Hematopoietic multipotent progenitor cell treated with erythropoietin and hydrocortisone succinate and interleukin-3 and kit ligand, for 8 days (in vitro differentiated cells): ENCODE measurements at places on chromosomes 3 and 15.
A peak's percentile ranks its signal among the peaks of the same experiment; 100 is the strongest.

DNA sequence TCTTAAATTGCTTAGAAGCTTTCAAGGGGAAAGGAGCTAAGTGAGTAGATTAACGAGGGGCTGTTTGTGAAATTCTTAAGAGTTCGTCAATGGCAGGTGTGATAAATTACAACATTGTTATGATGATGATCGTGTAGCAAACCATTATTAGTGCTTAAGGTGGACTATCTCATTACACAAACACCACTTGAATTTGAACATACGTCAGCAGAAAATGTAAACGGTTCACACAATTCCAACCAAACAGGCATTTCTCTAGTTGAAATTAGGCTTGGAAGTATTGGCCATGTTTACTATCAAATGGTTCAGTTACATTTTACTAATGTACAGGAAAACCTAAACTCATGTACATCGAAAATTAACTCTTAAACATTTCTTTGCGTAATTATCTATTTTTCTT lies 102.8 kb downstream of the PYDC2 start:
- no peak for DNase-seq

GRCh38 chr3:125039131-125040100 lies 16.4 kb downstream of the HEG1 start:
- DNase-seq = no peak

- no peak for DNase-seq
These were observed 98.2 kb downstream of the DMXL2 start for GRCh38 chr15:51524376-51524775.

DNA sequence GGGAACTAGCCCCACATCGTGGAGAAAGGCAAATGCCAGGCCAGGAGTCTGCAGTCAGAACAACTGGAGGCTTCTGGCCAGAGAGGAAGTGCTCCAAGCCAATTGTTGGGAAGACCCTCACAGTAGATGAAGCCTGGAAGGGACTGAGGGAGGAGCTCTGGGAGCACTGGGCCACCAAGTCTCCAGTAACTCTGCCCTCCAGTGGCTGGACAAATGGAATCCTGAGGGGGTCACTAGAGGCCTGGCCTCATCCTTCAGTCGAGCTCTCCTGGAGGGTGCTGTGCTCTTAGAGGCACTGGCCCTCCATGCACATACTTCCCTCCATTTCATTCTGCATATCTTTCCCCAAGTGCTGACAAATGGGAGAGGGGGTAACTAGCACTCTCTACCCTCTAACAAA lies 103.0 kb downstream of the MYLK start:
- no peak for DNase-seq

DNA sequence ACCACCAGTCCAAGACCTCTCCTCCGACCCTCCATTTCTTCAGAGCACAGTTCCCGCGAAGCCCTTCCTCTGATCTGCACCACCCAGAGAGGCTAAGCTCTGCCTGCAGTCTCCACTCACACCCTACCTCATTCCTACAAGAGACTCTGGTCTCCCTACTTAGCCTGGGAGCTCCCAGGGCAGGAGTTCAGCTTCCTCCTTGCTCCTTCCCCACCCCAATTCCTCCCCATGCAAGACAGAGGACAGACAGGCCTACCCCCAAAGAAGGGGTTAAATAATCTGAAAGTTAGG lies 12.6 kb upstream of the VIPR1 start:
- no peak for DNase-seq

DNA sequence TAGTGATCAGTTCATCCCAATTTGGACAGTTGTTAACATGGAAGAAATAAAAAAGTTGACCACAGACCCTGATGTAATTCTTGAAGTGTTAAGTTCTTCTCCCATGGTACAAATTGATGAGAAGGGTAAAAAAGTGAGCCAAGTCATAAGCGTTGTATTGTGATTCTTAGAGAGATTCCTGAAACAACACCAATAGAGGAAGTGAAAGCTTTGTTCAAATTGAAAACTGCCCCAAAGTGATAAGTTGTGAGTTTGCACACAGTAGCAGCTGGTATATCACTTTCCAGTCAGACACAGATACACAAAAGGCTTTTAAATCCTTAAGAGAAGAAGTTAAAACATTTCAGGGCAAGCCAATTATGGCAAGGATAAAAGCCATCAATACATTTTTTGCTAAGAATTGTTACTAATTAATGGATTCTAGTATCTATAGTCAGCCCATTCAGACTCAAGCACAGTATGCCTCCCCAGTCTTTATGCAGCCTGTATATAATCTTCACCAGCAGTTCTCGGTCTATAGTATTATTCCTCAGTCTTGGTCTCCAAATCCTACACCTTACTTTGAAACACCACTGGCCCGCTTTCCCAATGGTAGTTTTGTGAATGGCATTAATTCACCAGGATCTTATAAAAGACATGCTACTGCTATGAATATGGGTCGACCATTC lies 38.2 kb downstream of the CDIN1 start:
- DNase-seq = no peak

- DNase-seq = peak; percentile 27
These were observed 22.7 kb upstream of the IREB2 start for GRCh38 chr15:78415284-78415683.

DNA sequence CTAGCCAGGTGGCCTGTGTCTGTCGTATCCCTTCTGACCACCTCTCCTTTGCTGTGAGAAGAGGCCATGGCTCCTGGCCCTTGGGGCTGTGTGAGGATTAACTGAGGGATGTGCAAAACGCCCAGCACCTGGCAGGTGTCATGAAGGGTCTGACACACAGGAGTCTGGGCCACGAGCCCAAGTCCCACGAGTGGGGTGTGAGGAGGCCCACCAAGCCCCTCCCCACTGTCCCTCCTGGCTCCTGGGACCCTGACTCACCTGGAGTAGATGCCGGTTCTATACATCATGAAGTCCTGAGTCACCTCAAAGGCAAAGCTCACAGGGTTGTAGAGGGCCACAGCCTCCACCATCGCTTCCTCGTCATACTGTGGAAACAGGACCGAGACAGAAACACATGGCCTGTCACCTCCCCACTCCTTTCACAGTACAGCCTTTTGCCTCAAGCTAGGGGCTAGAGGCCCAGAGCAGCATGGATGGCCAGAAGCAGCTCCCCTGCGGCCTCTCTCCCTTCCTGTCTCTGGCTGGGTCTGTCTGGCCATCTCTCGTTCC lies 19.7 kb downstream of the CTSH start:
- DNase-seq = no peak

GRCh38 chr15:83610901-83611685 lies 42.8 kb upstream of the ADAMTSL3 start:
- no peak for DNase-seq

DNA sequence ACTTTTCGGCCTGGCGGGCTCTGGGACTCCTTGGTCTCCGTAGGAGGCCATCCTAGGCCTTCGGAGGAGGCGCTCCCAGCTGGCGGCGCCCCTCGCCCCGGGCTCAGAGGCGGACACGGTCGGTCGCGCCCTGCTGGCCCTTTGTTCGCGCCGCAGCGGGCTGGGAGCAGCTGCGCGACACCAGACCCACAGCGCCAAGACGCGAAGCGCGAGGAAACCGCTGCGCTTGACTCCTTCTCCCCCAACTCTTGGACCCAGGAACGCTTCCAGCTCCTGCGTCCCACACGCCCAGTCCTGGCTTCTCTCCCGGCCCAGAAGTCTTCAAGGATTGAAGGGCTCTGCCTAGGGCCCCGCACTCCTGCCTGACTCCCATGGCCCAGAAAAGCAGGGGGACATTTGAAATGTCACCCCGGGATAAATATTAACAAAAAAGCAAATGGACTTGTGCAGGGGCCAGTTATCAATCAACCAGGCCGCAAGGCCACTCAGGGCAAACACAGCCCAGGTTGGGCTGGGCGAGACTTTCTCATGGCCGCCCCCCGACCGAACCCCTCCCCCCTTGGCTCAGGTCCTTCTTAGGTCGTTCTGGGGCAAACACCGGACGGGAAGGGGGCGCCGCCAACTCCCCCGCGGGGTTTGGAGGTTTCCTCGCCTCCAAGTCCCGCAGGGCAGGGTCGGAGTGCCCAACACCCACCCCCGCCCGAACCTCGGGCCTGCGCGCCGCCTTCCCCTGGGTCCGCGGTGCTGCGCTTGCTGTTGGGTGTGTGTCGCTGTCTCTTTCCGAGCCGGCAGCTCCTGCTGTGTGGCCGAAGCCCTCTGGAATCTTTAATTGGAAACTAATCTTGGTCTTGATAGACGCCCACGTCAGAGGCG lies 5.1 kb downstream of the ONECUT1 start:
- no peak for DNase-seq

GRCh38 chr3:179321668-179322285 lies 1.1 kb upstream of the ZNF639 start:
- DNase-seq = peak; percentile 62

DNA sequence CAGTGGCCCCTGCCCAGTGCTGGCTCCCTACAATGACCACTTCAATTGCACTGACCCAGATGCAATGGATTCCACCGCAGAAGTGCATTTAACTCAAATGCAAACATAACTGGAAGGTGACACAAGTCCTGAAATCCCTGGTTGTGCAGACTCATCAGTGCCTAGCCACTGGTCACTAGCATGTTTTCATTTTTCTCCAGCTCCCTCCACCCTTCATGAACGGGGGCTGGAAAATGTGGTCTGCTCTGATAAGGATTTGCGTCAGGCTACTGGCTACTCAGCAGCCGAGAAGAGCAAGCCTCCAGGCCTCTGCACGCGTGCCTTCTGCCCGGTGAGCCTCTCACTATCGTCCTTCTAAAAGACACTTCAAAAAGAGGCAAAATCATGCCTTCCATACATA lies 27.4 kb upstream of the FURIN start:
- DNase-seq = peak; percentile 98

DNA sequence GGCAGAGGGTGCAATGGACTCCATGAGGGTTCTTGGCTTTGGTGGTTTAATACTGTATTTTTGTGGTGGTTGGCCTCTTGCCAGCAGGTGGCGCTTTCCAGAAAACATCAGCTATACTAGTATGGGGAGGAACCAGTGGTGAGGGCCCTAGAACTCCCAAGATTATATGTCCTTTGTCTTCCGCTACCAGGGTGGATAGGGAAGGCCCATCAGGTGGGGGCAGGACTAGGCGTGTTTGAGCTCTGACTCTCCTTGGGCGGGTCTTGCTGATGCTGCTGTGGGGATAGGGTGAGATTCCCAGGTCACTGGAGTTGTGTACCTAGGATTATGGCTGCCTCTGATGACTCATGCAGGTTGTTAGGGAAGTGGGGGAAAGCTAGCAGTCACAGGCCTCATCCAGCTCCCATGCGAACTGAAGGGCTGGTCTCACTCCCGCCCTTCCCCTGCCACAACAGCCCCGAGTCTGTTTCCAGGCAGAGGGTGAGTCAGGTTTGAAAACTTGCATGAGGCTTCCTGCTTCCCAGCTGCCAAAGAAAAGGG lies 357.7 kb downstream of the OTOL1 start:
- DNase-seq = peak; percentile 45

DNA sequence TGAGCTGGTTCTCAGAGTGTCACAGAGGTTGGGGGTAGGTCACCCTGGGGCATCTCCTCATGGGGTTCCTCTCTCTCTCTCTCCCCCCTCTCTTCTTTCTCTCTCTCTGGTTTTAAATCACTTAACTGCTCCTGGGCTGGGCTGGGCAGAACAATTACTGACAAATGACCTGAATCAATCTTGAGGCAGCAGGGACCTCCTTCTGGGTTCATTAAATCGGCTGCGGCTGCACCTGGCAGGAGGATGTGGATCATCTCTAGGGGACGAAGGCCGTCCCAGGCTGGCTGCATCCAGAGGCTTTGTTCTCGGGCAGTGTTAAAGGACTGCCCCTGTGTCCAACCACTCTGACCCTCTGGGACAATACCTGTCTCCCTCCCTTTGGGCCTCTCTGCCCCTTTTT lies 143.1 kb downstream of the TLE3 start:
- DNase-seq = no peak

DNA sequence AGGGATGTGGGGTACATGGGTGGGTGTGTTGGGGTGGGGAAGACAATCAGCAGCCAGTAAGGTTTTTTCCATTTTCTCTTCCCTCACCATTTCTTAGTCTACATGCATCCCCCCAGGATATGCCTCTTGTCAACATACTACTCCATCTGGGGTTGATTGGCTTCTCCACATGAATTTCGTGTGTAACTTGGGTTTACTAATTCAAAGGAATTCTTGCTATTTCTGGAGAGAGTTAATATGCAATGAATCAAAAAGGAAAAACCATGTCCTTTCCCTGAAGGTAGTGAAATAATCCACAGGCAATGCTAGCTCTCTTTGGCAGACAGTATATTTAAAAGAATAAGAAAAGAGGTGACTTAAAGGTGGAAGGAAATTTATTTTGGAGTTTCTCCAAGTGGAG lies 198.4 kb downstream of the EBLN2 start:
- DNase-seq = no peak

DNA sequence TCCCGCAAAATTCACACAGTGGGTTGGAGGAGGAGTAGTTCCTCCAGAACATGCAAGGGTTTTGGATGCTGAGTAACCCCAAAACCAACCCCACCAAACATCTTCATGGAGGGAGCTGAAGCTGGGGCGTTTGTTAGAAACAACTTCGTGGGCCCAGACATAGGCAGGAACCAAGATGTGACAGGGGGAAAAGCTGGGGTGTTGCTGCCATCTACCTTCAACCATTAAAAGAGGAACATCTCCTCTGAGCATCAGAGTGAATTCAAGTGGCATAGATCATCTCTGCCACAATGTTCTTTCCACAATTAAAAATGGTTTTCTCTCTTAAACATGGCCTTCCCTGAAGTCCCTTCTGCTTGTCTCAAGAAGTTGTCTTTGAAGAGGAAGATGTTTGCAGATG lies 20.5 kb downstream of the SIDT1 start:
- no peak for DNase-seq

GRCh38 chr3:141333836-141334626 lies 34.3 kb upstream of the ZBTB38 start:
- no peak for DNase-seq

GRCh38 chr15:44097552-44097951 lies 97.5 kb downstream of the FRMD5 start:
- no peak for DNase-seq

GRCh38 chr3:117485841-117486240 lies 776.3 kb downstream of the TUSC7 start:
- DNase-seq = no peak

GRCh38 chr15:101092156-101092866 lies 159.5 kb downstream of the CHSY1 start:
- no peak for DNase-seq

DNA sequence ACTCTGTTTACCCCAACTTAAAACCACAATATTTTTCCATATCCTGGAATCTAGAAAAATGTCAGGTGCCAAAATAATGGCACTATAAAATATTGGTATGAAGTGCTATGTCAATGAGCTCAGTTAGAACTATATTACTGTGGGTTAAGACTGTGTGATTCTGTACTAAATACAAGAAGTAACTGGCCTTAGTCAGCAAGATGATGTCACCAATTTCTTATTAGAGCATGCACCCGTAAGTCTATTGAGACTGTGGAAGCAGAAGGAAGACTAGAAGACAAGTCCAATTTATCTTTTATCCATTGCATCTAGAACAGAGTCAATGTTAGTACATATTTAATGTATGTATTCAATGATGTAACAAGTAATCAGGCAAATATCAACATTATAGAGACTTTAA lies 25.0 kb downstream of the LRRC58 start:
- DNase-seq = no peak

DNA sequence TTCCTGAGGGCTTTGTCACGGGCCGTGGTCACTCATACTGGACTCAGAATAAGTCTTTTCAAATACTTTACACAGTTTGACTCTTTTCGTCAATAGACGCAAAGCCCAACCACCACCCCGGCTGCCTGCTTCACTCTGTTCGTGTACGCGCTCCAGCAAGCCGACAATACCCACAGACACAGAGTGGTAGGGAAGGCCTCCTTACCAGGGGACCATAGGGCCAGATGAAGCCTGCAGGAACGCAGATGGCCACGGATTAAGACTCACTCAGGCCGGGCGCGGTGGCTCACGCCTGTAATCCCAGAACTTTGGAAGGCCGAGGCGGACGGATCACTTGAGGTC lies 29.7 kb downstream of the EFCAB12 start:
- peak; percentile 48 for DNase-seq
